Stimulated activated CD4-positive, alpha-beta T cell treated with anti-CD3 and anti-CD28 coated beads, Interleukin-15, amount 100 ng/mL, for 1 hour (primary cell): ENCODE measurements at places on chromosomes 13 and 19.
A peak's percentile ranks its signal among the peaks of the same experiment; 100 is the strongest.

GRCh38 chr13:67076378-67076777 lies 153.8 kb downstream of the PCDH9 start:
- no peak for DNase-seq

DNA sequence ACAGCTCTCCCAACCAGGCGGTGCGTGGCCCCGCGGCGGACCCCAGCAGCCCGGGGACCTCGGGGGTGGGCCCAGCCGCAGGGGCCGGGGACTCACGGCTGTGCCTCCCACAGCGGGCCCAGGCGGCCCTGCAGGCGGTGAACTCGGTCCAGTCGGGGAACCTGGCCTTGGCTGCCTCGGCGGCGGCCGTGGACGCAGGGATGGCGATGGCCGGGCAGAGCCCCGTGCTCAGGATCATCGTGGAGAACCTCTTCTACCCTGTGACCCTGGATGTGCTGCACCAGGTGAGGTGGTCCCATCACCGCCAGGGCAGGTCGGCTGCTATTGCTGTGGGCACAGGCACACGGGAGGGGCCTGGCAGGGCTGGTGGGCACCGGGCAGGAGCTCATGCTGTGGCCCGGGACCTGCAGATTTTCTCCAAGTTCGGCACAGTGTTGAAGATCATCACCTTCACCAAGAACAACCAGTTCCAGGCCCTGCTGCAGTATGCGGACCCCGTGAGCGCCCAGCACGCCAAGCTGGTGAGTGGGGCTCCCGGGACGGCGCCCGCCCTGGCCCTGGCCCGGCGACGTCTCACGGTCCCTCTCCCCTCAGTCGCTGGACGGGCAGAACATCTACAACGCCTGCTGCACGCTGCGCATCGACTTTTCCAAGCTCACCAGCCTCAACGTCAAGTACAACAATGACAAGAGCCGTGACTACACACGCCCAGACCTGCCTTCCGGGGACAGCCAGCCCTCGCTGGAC lies 7.3 kb downstream of the PTBP1 start:
- DNase-seq = no peak

DNA sequence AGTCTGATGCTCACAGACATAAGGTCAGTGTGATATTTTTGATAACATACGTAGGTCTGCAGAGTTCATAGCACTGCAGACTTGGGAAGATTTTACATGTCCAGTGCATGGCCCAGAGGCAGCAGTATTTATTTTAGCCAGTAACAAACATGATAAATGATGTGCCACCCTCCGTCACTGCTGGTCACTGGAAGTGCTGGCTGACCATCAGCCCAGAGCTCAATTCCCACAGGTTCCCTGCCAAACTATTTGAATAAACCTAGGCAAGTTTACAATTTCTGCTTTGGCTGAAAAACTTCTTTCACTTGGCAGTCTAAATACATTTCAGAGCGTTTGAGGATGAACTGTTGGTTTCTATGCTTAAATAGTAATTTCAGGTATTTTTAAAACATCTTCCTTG lies 135.5 kb upstream of the EDNRB start:
- no peak for DNase-seq

DNA sequence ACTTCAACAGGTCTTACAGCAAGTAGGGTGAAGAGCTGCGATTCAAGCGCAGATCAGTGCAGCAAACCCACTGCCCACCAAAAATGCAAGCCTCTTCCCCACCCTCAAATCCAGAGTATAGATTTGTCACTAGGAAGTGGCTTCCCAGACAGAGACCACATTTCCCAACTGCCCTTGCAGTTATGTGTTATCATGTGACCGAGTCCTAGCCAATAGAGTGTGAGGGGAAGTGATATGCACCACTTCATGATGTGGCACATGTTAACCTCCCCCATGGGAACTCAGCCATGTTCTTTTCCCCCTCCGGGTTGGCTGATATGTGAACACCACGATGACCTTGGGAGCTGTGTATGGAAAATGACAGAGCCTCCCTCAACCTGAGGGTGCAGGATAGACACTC lies 50.8 kb downstream of the MBD3L2B start:
- DNase-seq = no peak

DNA sequence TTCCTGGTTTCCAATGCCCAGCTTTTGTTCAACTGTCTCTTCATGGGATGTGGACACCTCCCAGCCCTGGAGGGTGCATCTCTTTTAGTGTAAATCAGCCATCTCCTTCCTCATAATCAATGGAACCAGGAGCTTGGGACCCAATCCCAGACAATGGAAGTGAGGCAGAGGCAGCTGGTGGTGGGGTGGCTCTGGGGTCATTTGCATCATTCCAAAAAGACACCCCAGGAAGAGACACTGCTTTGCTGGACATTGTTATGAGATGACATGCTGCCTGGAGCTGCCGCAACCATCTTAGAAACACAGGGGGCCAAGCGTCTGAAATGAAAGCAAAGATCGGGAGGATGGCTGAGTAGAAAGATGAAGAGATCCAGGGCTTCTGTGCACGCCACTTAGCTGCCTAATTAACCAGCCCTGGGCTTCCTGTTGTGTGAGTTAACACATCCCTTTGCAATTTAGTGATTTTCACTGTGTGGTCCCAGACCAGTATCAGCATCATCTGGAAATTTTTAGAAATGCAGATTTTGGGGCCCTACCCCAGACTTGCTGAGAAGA lies 36.1 kb downstream of the IRS2 start:
- DNase-seq = no peak

DNA sequence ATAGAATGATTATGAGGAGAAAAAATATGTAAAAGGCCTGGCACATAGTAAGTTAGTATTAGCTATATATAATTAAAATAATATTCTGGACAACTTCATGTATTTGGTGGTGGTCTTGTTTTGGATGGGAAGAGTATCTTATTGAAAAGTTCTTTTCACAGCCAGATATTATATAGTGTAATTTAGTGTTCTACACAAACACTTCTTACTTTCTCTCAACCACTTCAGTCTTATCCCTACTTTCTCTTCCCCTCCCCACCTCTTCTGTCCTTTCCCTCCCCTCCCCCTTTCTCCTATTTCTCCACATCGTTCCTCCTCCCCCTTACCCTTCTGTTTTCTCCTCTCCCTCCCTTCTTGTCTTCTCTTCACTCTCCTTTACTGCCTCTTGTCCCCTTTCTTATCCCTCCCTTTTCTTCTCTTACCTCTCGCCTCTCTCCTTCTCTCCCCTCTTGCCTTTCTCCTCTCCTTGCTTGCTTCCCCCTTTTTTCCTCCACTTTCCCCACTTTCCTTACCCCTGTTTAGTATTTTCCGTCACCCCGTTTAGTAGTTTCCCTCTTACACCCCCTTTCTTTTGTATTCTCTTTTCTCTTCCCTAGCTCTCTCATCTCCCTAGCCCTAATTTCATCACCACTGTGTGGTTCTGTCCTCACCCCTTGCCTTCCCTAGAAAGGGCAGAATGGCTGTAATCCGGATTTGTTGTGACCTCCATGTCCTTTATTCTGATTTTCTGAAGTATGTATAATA lies 107.2 kb upstream of the MLNR start:
- DNase-seq = no peak

GRCh38 chr19:49690656-49691242 lies at the start of gene CPT1C:
CPT1C (plus strand) TSS chr19:49691116; CDS start chr19:49692253, 1,137 bp downstream.
- peak; percentile 42 for DNase-seq

DNA sequence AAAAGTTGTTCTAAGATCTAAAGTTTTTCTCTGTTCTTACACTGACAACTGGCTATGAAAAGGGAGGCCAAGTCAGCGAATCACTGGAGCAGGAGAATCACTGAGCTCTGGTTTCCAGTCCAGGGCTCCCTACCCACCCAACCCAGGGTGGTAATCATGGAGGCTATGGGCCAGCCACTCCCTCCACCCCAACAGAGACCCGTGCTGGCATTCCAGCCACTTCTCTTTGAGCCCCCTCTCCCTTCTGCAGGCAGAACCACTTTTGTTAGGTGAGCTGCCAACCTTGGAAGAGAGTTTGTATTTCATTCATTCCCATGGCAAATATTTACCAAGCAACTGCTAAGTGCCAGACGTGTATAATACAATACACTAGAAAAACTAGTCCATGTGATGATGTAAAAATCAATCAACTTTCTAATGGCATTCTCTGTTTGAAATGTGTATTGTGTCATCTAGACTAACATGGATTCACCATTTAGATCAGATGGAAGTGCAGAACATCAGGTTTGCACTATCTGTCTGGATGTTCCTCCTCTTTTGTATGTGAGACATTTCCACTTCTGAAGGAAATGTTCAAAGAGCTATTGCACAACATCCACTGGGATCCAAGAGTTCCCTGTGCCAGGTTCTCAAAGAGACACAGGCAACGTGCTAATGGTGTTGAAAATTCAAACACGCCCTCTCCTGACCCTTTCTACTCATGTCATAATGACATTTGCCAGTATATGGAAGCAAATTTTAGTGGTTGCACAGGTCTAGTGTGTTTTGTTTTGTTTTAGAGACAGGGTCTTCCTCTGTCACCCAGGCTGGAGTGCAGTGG lies 5.3 kb downstream of the MLNR start:
- no peak for DNase-seq

DNA sequence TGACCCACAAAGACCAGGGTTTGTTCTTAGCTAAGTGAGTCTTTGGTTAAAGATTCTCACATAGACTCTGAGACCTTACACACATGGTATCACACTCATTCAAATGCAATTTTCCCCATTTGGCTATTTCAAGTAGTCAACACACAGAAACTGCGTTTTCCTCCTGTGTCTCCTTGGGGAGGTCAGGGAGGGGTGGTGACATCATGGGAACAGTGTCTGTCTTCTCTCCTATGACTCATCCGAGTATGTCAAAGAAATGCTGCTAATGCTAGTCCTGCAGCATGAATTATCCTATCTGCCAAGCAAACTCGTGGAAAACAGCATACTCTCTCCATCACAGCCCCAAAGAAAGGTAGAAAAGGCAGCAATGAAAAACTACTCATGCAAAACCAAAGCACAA lies 100.2 kb downstream of the ENOX1 start:
- DNase-seq = no peak

DNA sequence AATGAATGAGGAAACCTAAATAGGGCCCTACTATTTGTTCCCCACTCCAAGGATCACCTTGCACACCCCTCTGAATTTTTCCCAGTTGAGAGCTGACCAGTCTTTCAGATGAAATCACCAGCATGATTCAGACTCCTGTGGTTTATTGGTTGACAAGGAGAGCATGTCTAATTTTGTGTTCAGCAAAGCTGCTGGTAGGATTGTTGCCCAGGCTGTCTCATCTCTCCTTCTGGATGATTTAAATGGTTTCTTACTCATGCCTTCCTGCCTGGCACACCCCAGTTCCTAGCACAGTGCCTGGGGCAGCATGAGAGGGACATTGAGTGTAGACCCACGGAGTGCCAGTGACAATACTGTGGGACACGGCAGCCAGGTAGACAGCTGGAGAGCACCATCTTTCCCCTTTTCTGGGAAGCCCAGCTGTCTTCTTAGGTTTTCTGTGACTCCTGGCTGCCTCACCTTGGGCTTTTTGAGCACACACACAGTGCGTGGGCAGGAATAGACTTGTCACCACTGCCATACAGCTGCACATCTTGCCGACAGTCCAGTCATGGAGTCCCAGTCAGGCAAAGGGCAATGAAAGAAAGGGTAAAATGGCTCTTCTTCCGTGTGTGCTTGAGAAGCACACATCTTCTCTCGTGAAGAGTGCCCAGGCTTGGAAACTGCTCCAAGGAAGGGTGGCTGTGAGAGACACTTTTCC lies 12.3 kb downstream of the FGF9 start:
- DNase-seq = no peak

DNA sequence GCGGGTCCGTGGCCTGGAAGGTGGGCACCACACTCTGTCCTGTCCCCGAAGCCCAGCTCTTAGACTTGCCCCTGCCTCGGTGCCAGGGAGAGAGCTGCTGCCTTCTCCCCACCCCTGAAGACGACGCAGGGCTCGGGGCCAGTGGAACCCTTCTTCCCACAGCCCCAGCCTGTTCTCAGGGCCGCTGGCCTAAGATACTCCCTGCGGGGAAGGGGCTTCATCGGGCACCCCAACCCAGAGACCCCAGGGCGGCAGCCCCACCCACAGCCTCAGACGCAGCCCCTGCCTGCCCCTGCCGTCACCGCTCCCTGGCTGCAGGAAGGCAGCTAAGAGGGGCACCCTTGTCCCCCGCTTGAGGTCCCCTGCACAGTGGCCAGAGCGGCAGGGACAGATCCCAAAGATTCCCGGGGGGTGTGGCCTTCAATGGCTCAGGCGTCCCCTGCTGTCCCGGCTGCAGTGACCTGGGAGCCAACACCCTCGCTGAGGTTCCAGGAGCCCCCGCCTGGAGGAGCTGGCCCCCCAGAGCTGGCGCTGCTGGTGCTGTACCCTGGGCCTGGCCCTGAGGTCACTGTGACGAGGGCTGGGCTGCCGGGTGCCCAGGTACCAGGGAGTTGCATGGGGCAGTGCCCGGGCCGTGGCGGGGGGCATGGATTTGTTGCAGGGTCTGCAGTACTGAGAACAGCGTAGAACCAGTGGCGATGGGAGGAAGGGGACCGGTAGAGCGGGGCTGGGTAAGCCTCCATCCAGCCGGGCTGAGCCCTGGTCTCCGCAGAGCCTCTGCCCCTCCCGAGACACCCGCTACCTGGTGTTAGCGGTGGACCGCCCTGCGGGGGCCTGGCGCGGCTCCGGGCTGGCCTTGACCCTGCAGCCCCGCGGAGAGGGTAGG lies 1.0 kb downstream of the AMH start:
- DNase-seq = no peak

DNA sequence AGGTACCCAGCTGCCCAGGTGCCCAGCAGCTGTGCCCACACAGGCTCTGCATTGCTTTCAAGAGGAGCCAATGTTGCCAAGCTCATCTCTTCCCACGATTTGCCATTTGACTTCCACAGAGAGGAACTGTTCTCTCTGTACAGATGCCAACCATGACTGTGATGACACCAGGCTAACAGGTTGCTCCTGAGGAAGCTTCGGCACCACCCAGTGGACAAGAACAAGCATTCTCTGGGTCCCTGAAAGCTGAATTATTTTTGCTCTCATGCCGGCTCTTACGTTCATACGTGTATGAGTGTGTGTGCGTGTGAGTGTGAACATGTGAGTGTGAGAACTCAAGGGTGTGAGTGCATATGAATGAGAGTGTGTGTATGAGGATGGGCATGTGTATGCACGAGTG lies 535.2 kb downstream of the LIG4 start:
- no peak for DNase-seq

DNA sequence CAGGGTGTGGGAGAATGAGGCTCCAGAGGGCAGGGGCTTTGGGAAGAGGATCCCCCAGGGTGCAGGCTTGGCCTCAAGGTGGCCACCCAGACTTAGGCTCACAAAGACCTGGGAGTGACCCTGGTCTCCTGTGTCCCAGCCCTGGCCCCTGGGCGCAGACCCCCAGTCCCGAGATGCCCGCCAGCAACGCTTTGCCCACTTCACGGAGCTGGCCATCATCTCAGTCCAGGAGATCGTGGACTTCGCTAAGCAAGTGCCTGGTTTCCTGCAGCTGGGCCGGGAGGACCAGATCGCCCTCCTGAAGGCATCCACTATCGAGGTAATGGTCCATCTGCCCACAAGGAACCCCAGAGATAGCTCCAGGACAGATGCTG lies 2.6 kb downstream of the NR1H2 start:
- no peak for DNase-seq
